Fibroblast of pulmonary artery (primary cell): ENCODE measurements at places on chromosomes 1 and 21.

DNA sequence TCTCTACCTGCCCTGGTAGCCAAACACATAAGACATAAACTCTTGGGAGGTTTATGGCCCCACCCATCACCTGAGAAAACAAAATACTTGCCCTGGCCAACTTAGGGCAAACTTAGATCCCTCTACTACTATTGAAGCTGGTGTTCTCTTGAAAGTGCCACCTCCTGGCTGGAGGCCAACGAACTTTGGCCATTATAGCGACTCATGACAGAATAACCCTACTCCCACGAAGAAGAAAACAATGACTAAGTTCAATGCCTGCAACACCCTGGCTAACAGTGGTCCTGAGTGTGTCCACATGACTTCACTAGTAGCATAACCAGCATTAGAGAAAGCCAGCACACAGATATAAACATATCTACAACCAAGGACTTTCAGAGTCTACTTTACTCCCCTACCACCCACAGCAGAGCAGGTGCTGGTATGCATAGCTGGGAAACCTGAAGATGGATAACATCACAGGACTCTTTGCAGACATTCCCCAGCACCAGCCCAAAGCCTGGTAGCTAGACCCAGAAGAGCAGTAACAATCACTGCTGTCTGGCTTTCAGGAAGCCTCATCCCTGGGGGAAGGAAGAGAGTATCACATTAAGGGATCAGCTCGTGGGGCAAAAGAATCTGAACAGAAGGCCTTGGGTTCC lies 81.0 kb downstream of the SLC30A10 start:
- DNase-seq, result peak; percentile 6

GRCh38 chr21:41183575-41183974 lies 15.6 kb downstream of the BACE2 start:
- DNase-seq, result no peak

- DNase-seq, result no peak
Measured at GRCh38 chr1:219781491-219781890, 146.9 kb downstream of the SLC30A10 start.

DNA sequence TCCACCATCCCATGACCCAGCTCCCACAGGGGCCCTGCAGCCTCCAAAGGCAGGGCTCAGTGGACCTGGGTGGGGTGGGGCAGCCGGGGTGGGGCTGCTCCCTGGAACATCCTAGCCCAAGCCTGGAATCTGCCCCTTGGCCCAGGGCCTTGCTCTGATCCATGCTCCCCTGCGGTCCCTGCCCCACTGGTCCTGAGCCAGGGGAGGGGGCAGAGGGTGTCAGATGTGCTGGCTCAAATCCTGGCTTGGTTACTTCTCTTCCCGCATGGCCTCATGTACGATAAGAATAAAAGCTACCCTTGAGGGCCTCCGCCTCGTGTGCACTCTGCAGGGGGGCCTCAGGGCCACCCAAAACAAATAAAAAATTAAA lies 819 bp downstream of the SLC25A34 start:
- DNase-seq, result no peak
